ENCODE measurements at places on chromosomes 4 and X.

- no peak for DNase-seq
These were observed 80.9 kb downstream of the RFC1 start for GRCh38 chr4:39285111-39285795.

GRCh38 chrX:3286196-3286945, 60.1 kb downstream of the MXRA5 start:
- no peak for DNase-seq

DNA sequence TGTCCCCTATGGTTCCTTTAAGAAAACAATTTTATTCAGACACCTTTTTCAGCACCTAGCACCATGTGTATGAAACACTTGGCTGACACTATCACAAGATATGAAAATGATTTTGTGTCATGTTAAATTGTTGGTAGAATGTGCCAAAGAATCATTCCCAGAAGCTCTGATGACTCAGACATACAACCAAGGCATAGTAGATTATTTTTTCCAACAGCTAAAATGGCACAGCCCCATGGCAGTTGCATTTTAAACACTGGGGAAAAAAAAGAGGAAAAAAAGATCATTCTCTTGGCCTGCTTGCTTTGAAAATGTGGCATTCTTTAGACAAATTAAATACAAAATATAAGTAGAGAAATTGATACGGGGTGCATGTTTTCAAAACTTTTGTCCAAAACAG, 230.2 kb downstream of the NLGN4X start:
- no peak for DNase-seq

DNA sequence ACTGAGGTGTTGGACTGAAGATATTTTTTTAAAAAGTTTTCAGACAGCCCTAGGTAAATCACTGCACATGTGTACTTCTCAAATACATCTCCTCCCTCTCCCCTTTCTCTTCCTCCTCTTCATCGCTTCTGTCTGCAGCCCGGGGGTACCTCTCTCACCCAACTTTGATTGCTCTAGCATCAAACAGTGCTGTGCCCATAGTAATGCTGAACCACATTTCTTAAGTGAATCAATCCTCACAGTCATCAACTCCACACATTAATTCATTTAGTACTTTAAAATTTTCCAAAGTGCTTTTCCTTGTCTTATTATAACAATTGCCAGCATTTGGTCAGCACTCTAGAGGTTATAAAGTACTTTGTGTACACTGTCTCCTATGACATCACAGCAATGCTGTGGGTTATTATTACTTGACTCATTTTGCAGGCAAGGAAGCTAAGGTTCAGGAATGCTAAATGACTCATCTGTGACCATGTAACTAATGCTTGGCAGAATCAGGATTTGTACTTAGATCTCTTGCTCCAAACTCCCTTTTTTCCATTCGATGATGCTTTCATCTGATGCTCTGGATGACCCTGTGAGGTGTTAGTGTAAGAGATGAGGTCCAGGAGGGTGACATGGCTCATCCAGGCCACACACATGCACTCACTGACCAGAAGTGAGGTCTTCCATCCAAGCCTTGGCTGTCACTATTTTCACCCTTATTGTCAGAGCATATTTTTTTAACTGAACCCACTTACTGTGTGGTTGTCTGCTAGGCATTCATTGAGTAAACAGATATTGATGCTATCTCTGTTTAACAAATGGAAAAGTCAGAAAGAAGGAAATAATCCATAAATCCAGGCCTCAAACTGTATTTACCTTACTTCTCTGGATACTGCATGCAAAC, 58.8 kb downstream of the RHOH start:
- DNase-seq, result no peak

GRCh38 chr4:94345266-94345665, 2.6 kb upstream of the HPGDS start:
- no peak for DNase-seq

DNA sequence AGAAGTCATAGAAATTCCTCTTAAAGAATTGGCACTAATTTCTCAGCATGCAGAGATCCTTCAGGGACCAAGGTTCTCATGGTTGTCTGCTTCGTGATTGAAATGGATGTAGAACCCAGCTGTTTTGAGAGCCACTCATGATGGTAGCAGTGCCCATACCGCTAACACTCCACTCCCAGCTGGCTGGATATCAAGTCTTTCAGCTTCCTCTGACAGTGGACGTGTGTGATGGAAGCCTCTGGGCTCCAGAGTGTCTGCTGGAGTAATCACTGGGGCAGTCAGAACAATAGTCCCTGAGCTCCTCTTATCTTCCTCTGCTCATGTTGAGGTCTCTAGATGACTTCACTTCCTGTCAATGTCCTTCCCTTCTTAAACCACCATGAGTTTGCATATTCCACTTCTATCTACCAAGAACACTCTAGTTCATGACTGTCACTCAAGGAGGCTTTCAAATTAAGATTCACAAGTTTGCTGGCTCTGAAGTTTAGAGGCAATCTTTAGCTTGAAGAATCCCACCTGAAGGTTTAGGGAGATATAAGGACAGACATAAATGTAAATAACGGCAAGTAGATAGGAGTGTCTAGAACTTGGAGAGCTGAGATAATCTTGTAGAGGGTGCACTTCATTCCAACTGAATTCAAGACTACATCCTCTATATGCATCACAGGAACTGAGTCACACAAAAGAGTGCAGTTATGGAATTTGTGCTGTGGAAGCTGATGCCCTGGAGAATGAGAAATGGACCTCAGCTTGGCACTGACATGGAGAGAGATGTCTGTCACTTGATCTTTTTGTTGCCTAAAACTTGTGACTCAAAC, 64.5 kb upstream of the WDR1 start:
- peak; percentile 37 for DNase-seq

- DNase-seq, result no peak
These were observed 21.1 kb downstream of the HS3ST1 start for GRCh38 chr4:11407551-11407950.

DNA sequence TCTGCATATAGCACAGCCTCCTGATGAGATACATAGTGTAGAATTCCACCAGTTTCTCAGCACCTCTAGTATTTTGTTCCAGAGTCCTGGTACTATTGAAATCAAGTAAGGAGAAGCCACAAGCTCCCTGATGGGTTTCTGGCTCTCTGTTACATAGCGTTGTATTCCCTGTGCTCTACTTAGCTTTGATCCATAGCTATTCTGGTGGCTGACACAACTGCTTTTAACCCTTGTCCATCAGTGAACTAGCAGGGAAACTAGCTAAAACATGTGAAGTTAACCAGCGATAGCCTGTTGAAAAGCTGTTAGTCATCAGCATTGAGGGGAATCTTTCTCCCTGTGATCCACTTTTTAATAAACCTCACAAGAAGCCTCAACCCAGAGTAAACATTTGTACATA, 26.9 kb downstream of the NIPAL1 start:
- DNase-seq, result no peak

GRCh38 chr4:153904011-153904410, 115.1 kb upstream of the SFRP2 start:
- no peak for DNase-seq

GRCh38 chr4:70619778-70620177, 8.8 kb upstream of the ENAM start:
- no peak for DNase-seq

DNA sequence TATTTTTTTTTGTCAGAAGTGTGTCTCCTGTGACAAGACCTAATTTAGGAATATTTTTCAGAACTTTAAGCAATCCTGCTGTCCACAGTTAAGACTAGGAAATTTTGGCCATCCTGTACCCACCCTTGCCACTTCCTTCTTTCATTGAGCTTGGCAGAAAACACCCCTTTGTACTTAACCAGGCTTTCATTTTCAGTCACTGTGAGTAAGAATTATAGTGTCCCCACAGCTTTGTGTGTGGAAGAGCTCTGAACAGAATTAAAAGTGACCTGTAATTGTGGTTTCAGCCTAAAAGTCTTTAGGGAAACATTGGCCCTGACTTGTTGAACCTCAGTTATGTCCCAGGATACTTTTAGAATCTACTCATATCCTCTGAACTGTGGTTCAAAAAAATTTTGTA, 153.7 kb upstream of the BMP3 start:
- peak; percentile 25 for DNase-seq

GRCh38 chr4:89619206-89619962, 217.6 kb downstream of the SNCA start:
- no peak for DNase-seq

GRCh38 chr4:154360491-154360890, 131.1 kb downstream of the DCHS2 start:
- no peak for DNase-seq

DNA sequence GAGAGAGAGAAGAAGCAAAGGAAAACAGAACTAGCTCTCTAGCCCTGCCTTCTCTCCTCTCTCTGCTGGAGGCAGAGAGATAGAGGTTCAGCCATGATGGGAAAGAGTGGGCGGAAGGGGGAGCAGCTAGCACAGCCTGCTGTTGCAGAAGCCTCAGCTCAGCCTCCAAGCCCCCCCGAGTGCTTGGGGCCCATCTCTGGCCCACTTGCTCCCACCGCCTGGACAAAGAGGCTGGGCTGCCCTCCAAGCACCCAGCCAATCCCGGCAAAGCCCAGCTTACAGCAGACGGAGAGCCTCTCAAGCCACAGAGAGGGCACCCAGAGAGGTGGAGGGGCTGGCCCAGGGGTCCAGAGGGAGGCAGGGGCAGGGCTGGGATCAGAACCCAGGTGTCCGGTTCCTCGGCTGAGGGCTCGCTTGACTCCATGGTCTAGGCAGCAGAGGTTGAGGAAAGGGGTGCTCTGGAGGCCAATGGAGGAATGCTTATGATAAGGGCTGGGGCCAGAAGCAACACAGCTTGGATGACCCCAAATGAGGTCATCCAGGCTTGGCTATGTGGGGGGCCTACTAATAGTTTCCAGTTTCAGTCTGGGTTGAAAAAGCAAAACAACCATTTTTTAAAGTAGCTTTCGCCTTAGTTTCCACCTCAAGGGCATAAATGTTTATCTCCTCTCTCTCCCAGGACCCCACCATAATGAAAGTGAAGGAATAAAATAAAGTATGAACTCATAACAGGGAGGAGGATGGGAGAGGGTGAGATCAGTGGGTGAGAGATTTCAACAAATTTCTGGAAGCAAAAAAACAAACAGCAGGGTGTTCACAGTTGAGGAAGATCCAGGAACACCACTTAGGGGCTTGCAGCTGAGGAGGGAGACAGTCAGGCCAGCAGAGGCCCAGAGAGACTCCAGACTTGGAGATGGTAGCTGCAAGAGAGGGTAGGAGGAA, 24.9 kb upstream of the IQSEC2 start:
- DNase-seq, result no peak

All from GM10248 (cell line).